ENCODE measurements at places on chromosomes 2 and 18.

DNA sequence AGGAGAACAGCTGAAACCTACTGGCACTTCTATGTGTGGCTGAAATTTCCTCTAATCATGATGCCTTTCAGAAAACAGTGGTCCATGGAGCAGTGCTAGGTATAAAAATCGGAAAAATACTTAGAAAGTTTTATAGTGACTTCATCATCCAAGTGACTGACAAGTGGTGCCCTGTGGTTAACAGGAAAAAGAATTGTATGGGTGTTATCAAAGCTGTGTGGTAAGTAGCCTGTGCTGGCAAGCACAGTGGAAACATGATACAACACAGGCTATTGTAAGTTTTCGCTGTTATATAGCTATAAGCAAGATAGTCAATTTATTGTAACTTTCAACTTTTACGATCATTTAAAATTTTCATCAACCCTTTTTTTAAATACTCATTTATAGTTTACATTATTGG, 1599.7 kb upstream of the ZEB2 start:
- no peak for DNase-seq

DNA sequence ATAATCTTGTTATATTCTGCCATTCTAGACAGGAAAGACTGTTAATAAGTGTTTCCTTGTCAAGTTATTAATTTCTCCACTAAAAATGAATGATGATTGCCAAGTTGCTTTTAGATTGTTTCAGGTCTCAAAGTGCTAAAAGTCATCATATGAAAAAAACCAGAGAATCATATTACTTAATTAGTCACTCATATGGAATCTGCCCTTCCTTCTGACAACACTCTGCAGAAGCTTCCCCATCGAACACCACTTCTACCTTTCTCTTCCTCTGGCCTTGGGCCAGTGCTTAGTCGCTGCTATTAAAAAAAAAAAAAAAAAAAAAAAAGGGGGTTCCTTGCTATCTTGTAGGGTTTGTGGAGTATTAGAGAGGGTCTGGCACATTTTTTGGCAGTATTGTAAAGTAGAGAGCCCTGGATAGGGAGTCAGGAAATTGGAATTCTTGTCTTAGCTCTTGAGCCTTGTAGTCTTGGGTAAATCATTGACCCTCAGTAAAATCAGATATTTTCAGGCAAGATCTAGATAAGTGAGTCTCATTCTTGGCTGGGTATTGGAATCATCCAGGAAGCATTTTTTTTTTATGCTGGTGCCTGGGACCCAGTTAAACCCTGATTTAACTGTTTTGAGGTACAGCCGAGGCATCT, 141.7 kb upstream of the CCDC68 start:
- DNase-seq: no peak

DNA sequence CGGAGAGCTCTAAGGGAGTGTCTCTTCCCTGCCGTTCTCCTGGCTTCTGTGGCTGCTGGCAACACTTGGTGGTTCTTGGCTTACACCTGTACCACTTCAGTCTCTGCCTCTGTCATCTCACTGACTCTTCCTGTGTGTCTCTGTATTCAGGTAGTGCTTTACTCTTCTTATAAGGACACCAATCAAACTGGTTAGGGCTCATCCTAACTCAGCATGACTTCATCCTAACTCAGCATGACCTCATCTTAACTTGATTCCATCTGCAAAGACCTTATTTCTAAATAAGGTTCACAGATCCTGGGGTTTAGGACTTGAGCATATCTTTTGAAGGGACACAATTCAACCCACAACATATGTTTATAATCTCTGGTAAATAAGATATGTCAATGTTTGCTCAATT, 51.6 kb upstream of the DSEL start:
- DNase-seq: no peak

DNA sequence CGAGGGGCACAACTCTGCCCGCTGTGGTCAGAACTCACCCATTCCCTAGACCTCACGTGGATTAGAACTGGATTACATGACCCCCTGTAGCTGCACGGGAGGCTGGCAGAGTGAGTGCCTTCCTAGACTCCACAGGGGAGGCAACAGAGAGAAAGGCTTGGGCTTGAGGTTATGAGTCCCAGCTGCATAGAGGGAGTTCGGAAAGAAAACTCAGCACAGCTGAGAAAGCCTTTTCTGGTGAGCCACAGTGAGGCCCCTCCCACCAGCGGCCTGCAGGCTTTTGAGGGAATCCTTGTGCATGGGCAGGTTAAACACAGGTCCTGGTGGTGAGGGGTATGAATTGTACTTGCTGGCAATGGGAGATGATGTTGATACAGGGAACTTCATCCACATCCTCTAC, 217.3 kb downstream of the FHOD3 start:
- no peak for DNase-seq

- DNase-seq: peak; percentile 78
Observed at GRCh38 chr18:36809590-36810381, 19.0 kb downstream of the TPGS2 start.

GRCh38 chr2:160315337-160315736, 115.3 kb upstream of the ITGB6 start:
- DNase-seq: peak; percentile 54

GRCh38 chr18:26255695-26256622, 29.7 kb downstream of the TAF4B start:
- DNase-seq: no peak

DNA sequence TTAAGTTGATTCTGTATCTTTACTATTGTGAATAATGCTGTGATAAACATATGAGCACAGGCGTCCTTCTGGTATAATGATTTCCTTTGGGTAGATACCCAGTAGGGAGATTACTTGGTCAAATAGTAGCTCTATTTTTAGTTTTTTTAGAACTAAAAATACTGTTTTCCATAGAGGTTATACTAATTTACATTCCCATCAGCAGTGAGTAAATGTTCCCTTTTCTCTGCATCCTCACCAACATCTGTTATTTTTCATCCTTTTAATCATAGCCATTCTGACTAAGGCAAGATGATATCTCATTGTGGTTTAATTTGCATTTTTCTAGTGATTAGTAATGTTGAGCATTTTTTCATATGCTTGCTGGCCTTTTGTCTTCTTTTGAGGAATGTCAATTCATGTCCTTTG, 35.1 kb downstream of the PMS1 start:
- DNase-seq: peak; percentile 83

DNA sequence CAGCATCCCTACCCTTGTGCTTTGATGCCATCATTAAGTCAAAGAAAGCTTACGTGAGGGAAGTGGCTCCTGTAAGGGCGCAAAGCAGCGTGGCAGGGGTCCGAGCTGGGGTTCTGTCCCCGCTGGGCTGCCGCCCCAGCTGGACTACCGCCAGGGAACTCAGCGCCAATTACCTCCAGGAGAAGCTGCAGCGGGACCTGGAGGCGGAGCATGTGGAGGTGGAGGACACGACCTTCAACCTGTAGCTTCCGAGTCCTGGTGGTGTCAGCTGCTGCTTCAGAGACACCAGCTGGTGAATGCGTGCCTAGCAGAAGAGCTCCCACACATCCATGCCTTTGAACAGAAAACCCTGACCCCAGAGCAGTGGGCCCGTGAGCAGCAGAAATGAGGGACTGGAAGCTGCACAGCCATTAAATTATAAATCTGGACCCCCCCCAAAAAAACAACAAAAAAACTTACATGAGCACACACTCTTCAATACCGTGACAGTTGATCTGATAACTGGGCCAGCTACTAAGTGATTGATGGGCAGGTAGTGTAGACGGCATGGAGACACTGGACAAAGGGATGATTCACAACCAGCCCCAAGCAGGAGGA, 20.1 kb upstream of the YES1 start:
- DNase-seq: peak; percentile 21

- DNase-seq: peak; percentile 58
Observed at GRCh38 chr2:159010963-159011362, 42.5 kb downstream of the TANC1 start.

DNA sequence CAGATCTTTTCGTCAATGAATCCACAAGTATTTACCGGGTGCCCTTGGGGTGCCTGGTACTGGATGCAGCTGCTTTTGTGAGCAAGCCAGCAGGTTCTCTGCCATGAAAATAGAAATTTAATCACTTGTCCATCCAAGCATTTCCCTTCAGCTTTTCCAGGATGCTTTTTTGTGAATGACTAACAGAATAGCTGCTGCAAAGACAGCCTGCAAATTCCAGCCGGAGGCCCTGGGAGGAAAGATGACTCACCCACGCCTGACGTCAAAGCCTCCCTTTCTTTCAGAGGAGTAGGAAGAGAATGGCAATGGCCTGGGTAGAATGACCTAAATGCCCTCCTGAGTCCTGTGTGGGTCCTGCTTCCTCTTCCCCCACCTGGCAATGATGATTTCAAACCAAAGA, 111.9 kb downstream of the AP1S3 start:
- DNase-seq: peak; percentile 98

GRCh38 chr18:41526054-41526453, 429.0 kb upstream of the PIK3C3 start:
- no peak for DNase-seq

- DNase-seq: peak; percentile 99
Observed at GRCh38 chr18:54742659-54743604, 85.3 kb upstream of the RAB27B start.

GRCh38 chr2:96864343-96865091, 5.4 kb downstream of the SEMA4C start:
- no peak for DNase-seq

DNA sequence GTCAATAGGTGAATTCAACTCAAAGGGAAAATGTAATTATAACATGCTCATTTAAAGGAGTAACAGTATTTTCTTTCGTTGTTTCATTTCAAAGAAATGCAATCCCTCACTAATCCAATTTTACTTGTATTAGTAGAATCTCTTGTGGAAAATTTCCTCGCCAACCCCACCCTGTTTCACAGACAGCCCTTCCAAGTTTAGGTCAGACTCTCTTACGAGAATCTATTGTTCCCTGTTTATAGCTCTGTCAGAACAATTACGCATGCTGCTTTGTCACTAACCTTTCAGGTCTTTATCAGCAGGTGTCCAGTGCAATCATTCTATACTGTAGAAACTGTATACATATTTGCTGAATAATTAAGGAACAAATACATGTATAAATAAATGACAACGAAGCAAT, 657.8 kb upstream of the LINC00305 start:
- no peak for DNase-seq

DNA sequence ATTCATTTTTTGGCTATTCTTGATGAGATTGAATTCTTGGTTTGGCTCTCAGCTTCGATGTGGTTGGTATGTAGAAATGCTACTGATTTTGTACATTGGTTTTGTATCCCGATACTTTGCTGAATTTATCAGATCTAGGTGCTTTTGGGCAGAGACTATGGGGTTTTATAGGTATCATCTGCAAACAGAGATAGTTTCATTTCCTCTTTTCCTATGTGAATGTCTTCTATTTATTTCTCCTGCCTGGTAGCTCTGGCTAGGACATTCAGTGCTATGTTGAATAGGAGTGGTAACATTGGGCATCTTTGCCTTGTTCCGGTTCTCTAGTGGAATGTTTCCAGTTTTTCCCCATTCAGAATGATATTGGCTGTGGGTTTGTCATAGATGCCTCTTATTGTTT, 5.5 kb upstream of the TACR1 start:
- DNase-seq: no peak

DNA sequence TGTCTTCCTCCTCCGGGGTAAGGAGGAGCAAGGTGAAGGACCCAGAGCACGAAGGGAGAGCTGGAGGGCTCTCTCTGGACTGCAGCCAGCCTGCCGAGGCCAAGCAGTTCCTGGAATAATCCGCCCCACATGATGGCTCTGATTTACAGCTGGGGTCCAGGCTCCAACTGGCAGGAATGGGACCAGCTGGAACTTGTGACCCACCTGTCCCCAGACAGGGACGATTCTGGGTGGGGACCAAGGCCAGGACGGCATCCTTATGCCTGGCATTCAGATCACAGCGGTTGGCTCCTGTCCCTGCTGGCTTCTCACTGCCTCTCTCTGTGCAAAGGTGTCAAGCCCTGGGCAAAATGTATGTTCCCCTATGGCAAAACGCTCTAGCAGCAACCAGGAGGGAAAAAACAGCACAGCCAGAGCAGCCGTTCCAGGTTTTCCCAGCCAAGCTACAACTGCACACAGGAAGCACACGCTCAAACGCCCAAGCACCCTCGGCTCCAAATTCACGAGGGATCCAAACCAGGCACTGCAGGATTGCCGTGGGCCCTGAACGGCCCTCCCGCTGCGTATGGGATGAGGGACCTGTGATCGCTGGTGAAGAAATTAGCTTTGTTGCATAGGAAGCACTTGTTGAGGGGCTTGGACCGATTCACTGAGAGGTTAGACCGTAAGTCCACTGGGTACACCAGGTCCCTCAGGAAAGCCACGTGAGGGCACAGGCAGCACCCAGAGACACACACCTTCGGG, 35.8 kb downstream of the FAM178B start:
- no peak for DNase-seq

- peak; percentile 61 for DNase-seq
Observed at GRCh38 chr18:75204269-75204731, 4.6 kb downstream of the PTGR3 start.

GRCh38 chr2:8441986-8442385, 239.9 kb upstream of the ID2 start:
- no peak for DNase-seq

GRCh38 chr2:102285368-102285767, 26.0 kb upstream of the IL1RL1 start:
- peak; percentile 24 for DNase-seq

DNA sequence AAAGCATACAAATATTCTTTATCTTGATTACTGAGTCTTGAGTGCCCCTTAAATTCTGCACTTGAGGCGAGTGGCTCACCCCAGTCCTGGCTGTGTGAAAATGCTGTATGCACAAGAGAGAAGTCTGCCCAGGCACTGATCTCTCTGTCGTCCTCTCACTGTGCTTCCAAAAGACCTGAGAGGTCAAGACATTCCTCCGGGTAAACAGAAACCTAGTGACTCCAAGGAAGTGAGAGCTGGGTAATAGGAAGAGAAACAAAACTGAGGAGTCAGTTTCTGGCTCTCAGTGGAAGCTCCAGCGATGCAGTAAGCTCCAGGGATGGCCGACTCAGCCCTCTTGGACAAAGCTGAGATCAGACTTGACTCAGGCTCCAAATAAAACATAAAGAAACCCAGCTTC, 70.9 kb downstream of the AAK1 start:
- peak; percentile 32 for DNase-seq

DNA sequence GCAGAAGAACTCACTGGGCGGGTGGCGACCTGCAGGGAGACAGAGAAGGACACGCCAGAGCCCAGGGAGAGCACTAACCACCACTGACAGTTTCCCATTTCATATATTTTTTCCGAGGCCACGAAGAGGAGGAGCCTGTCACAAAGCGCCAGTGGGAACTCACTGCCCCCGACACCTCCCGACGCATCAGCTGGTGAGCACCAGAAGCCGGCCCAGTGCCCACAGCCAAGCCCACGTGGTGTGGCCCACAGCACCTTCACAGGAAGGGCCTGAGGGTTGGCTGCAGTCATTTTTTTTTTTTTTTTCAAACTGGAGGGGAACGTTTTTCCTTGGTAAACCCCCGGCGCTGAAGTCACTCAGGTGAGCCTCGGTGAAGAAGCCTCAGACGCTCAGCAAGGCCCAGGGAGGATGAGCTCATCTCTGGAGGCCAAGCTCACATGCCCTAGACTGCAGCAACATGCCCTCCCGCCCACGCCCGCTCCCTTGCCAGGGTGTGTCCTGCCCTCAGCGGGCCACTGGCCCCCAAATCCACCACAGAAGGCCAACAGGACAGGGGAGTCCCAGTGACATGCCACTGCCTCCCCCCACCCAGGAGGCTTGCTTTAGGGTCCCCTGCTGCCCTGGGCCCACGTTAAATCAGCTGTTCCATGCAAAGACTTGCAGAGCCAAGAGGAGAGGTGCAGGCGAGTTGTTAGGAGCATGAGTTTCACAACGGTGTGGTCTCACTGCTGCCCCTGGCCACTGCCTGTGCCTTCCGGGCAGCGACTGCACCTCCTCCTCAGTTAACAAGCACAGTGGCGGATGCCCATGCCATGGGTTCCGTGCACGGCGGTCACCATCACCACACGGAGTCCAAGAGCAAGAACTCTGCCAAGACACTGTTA, 68.1 kb downstream of the PARD6G start:
- no peak for DNase-seq

- DNase-seq: no peak
Observed at GRCh38 chr2:160812830-160813505, 319.4 kb upstream of the RBMS1 start.
